ENCODE measurements at places on chromosomes 12 and 14. TPM values are rescaled to one million over a fixed set of nuclear protein-coding genes. Genes with fewer than 3 reads are reported as not detected.

- DNase-seq = no peak
Measured at GRCh38 chr12:98224584-98225221, 290.7 kb upstream of the TMPO start.

GRCh38 chr12:56071648-56072047 is 8.3 kb upstream of the ERBB3 start:
- no peak for DNase-seq

DNA sequence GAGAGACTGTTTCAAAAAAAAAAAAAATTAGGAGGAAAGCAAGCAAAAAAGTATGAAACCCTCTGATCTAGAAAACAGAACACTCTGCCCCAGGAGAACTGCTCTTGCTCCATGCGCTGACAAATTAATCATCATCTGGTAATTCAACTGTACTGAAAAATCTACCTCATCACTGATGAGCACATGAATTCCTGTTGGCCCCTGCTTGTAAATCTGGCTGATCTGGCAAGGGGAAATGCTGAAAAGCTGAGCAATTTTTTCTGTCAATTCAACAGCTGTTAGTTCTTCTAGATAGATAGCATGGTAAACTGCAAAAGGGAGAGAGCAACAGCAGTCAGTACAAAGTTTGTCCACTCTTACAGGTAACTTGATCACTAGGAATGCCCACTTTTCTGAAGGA is 15.2 kb upstream of the CSRNP2 start:
- DNase-seq = no peak

DNA sequence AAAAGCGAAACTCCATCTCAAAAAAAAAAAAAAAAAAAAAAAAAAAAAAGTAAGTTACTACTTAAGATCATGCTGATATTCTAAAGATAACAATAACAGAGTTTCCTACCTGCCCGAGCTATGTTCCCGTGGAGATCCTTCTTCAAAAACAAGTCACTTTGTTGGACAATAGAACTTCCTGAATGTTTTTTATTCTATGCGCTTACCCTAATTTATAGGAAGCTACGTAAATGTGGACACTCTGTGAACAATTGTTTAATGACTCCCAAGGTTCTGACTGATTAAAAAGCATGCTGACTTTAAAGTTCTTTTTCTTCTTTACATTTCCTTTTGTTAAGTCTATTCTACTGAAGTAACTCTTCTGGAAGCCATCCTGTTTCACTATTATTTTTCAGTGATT is 52.5 kb downstream of the FGD4 start:
- no peak for DNase-seq

The BCL2L14 gene
- total RNA-seq = 51.4 TPM

GRCh38 chr14:105348169-105348944 is 33.8 kb downstream of the PACS2 start:
- DNase-seq = no peak

The HOXC12 gene
- total RNA-seq = not detected

- no peak for DNase-seq
Measured at GRCh38 chr14:23137813-23138535, 18.9 kb upstream of the CEBPE start.

The ASCL1 gene
- total RNA-seq = 0.71 TPM
